ENCODE measurements at places on chromosomes 7 and 10.

DNA sequence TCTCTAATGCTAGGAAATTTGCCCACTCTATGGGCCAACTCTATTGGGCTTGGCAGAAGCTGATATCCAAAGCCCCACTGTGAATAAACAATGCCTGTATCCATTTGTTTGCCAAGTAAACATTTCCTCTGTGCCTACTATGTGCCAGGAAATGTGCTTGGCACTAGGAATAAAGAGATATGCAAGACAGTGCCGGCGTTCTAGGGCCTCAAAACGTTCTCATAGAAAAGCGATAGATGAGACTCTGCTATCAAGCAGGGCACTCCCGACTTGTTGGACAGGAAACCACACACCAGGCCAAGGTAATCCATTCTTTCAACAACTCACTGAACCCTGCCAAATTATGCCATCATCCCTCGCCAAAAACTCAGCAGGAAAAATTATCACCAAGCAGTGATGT, 196.7 kb downstream of the IPMK start:
- no peak for DNase-seq

DNA sequence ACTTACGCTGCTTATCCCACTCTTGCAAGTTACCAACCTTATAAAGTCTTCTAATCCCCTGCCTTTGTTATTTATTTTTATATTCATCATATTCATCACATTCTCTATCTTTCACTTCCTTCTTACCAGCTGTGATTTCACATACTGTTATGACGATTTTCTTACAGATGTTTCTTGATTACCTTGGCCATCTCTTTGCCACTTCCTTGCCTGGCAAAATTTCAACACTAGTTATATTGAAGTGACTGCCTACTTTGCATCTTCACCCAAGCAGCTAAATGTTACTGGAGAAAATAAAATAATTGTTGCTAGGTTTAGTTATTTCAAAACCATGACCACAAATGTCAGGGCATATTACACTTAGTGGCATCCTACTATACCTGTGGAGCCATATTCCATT, 8.8 kb upstream of the STEAP4 start:
- no peak for DNase-seq

DNA sequence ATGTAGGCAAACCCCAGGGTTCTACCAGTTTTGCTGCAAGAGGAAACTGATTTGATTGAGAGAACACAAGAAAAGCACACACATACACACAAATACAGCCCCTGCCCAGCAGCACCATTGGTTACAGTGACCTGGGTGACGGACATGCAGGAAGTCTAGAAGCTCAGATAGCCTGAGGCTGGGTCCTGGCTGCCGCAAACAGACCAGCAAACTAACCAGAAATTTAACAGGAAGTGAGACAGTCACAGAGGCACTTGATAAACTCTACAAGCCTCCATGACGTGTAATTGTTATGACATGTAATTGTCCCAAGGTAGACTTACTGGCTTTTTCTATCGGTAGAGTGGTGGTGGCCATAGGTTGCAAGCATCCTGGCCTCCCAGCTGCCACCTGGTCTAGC, 58.9 kb downstream of the PRKAR2B start:
- no peak for DNase-seq

GRCh38 chr7:40232242-40232893, 97.6 kb downstream of the SUGCT start:
- no peak for DNase-seq

DNA sequence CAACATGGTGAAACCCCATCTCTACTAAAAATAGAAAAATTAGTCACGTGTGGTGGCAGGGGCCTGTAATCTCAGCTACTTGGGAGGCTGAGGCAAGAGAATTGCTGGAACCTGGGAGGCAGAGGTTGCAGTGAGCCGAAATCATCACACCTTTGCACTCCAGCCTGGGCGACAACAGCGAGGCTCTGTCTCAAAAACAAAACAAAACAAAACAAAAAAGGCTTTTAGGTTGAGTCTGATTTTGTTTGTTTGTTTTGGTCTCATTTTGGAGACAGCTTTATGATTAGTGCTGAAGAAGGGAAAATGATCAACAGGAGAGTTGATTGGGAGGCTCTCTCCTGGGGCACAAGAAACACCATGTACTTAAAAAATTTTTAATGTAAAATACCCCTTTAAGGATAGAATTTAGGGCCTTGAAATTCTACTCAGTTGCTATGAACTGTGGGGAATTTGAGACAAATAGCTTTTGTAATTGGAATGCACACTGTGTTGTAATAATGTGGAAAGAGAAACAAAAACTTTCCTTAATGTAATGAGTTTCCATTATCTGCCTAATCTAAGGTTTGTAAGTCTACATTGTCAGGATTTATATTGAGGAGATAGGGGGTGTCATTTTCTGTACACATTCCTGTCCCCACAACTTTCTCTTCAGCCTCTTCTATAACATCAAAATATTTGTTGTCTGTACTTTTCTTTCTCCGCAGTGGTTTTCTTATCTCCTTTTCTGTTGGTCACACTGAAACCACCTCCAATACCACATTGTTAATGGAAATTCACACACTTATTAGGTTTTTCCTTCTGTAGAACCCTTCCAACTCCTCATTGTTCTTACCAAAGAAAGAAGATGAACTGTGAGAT, 41.3 kb downstream of the ARID5B start:
- no peak for DNase-seq

DNA sequence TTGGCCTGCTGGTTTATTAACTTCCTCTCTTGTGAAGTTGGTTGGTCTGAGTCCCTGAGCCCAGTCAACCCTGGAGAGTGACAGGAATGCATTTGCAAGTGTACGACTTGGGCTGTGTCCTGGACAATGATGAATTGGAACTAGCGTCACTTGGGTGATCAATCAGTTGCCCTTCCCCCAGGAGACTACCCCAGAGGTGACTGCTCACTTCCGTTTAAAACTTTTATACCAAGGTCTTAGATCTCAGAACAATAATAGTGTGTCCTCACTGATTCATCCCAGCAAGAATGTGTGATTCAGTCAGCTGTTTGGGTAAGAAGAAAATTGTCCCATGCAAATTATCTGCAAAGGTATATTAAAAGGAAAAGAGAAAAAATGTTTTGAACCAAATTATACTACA, 102.9 kb upstream of the ARMC3 start:
- DNase-seq, result no peak

DNA sequence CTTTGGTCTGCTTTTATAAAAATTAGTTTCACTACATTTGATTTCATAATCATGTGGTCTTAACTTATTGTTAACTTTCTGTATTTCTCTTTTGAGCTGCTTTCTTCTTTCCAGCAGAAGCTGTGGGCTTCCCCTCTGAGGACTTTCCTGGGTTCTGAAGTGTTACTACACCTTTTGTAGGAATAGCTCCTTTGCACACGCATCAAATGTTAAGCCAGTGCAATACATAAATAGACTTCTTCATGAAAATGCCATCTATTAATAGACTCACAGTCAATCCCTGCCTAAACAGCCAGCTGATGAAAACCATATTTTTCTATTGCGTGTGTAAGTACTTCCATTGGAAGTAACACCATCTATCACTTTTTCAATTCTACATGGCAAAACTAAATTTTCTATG, 1.5 kb downstream of the ABCB4 start:
- no peak for DNase-seq

GRCh38 chr7:153087498-153087897, 327.9 kb downstream of the ACTR3B start:
- no peak for DNase-seq

- no peak for DNase-seq
Measured at GRCh38 chr10:60810437-60811182, 32.3 kb downstream of the CDK1 start.

GRCh38 chr10:49502358-49502757, 36.6 kb downstream of the ERCC6 start:
- no peak for DNase-seq

GRCh38 chr10:10587744-10588393, 429.8 kb upstream of the CELF2 start:
- DNase-seq, result no peak

GRCh38 chr7:19224951-19225350, 79.7 kb upstream of the FERD3L start:
- no peak for DNase-seq

- DNase-seq, result no peak
Measured at GRCh38 chr10:106114656-106115186, 1049.8 kb downstream of the SORCS1 start.

GRCh38 chr10:34323192-34323591, 491.9 kb downstream of the PARD3 start:
- DNase-seq, result no peak

Data from stimulated activated CD4-positive, alpha-beta T cell treated with anti-CD3 and anti-CD28 coated beads, Interleukin-2, amount 100 ng/mL, for 4 hours (primary cell).